ENCODE measurements at places on chromosomes 4 and X.

DNA sequence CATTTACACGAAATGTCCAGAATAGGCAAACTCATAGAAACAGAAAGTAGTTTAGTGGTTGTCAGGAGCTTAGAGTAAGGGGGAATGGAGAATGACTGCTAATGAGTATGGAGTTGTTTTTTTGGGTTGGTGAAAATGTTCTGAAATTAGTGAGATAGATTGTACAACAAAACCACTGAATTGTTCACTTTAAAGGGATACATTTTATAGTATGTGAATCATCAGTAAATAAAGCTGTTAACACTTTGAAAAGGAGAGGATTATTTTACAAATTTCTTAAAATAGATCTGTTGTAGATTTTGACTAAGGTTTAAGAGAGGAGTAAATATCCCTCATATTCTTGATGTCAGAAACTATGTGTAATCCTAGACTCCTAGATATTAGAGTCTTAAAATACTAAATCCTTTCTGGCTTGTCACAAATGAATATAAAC is 82.7 kb downstream of the RAPGEF2 start:
- no peak for DNase-seq

- DNase-seq: no peak
Observed at GRCh38 chr4:3715061-3715854, 50.9 kb upstream of the ADRA2C start.

- no peak for DNase-seq
Observed at GRCh38 chr4:54542540-54543041, 115.2 kb upstream of the KIT start.

- DNase-seq: no peak
Observed at GRCh38 chr4:76250962-76251361, 559 bp upstream of the FAM47E start.
